Activated CD4-positive, alpha-beta T cell treated with anti-CD3 and anti-CD28 coated beads for 48 hours (primary cell): ENCODE measurements at places on chromosomes 7 and 10.

GRCh38 chr7:94620703-94621118 is 35.2 kb downstream of the SGCE start:
- peak; percentile 64 for DNase-seq

GRCh38 chr10:57830877-57831560 is 436.7 kb downstream of the IPMK start:
- no peak for DNase-seq

DNA sequence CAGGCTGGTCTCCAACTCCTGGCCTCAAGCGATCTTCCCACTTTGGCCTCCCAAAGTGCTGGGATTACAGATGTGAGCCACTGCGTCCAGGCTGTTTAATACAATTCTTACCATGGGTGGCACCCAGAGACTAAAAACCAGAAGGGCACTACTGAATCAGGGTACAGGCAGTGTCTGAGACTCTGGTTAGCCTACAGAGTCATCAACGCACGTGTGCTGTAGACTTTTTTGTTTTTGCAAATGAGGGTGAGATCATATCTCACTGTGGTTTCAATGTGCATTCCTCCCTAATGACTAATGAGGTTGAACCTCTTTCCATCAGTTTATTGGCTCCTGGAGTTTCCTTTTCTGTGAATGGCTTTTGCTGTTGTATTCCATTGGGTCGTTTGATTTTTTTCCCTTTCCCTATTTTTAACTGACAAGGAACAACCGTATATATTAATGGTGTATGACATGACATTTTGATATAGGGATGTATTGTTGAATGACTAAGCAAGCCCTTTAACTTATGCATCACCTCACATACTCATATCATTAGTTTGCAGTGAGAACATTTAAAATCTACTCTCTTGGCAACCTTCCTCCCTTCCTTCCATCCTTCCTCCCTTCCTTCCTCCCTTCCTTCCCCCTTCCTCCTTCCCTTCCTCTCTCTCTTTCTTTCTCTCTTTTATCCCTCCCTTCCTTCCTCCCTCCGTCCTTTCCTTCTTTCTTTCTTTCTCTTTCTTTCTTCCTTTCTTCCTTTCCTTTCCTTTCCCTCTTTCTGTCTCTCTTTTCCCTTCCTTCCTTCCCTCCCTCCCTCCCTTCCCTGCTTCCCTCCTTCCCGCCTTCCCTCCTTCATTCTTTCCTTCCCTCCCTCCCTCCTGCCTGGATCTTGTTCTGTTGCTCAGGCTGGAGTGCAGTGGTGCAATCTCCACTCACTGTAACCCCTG is 9.3 kb upstream of the TMEM270 start:
- peak; percentile 52 for DNase-seq

DNA sequence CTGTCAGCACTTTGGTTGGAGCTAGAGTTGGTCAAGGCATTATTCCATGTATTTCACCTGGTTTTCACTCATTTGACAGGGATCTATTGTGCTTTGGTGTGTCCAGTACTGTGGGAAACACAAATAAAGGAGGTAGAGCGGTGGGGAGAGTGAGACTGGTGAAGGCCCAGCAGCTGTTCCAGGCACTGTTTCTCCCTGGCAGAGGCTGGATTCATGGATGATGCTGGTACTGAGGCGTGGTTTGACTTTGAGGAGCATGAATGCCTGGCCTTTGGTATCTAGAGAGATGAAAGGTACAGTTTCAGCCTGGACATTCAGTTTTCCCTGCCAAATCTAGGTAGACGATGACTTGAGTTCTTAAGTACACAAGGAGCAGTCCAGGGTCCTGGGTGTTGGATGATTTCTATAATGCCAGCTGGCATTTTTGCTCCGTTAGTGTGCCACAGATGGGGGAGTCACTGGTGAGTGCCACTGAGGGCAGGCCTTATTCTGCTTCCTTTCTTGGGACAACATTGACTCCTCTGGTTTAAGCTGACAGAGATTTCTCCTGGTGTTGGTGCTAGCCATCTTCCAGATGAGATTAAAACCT is 162.2 kb upstream of the BMPER start:
- no peak for DNase-seq

DNA sequence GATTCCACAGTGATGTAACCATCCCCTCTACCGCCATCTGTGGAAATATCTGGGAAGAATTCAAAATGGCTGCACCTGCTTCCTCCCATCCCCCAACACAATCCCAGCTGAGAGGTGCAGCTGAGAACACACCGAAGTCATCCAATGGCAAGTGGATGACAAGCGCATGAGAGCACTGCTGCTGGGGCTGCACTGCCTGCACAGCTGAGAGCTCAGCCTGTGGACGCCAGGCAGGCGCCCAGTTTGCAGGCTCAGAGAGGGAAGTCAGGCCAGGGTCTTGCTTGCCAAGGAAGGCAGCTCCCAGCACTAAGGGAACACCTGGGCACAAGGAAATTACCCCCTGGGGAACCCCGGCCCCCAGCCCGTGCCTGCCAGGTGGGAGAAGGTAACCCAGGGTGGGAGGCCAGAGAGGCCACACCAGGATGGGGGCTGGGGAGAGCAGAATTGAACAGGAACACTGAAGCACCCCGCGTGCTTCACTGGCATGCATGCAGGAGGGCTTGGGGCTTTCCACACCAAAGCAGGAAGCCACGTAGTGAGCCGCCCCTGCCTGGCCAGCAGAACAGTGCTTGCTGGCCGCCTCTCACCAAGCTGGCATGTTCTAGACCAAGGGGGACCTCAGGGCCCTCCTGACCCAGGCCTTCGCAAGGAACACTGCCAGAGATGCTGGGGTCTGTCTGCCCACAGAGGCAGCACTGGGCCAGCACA is 46.2 kb downstream of the FAM53B start:
- DNase-seq: peak; percentile 57

GRCh38 chr7:5077740-5078139 is 32.1 kb downstream of the RBAK start:
- DNase-seq: peak; percentile 20

- DNase-seq: no peak
Measured at GRCh38 chr10:24670964-24671670, 52.6 kb downstream of the ARHGAP21 start.

DNA sequence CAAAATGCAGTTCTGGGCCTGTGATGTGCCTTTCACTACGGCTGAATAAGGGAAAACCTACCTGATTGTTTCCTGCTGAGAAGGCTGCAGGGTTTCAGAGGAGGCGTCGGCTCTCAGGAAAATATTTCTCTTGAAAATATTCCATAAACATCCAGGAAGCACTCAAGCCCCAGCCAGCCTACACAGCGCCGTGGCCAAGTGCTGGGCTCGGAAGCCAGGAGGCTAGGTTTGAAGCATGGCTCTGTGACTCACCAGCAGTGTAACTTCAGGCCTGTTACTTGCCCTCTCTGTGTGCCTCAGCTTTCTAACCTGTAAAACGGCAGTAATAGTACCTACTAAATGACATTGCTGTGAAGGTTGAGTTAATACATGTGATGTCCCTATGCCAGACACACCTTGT is 399.1 kb downstream of the GATA3 start:
- peak; percentile 22 for DNase-seq

GRCh38 chr10:3468919-3469638 is 296.5 kb upstream of the PITRM1 start:
- no peak for DNase-seq

DNA sequence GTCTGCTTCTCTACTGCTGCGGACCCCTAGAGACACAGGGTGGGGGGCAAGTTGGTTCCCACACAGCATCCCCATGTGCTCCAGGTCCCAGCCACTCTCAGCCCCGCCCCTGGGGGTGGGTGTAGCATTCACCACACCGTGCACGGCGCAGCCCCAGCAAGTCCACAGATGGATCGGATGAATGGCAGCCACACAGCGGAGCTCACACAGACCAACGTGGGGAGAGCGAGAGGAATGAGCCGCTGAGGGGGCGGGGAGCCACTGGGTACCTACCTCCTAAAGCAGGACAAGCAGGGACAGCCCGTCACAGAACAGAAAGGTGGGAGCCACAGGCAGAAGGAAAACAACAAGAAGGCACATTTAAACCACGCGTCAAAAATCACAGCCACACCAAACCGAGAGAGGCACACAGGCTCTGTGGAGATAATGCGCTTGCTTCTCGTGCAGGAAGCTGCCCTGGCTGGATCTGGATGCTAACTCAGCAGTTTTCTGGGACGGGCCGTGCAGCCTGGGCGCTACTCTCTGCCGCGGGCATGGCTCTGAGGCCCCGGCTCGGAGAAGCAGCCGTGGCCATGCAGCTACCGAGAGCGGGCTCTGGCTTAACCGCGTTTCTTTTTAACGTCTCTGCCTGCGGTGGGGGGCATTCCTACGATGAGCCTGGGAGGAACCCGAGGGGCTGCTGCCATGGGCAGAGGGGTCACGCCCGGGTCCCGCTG is 102.5 kb downstream of the CYTH3 start:
- no peak for DNase-seq

DNA sequence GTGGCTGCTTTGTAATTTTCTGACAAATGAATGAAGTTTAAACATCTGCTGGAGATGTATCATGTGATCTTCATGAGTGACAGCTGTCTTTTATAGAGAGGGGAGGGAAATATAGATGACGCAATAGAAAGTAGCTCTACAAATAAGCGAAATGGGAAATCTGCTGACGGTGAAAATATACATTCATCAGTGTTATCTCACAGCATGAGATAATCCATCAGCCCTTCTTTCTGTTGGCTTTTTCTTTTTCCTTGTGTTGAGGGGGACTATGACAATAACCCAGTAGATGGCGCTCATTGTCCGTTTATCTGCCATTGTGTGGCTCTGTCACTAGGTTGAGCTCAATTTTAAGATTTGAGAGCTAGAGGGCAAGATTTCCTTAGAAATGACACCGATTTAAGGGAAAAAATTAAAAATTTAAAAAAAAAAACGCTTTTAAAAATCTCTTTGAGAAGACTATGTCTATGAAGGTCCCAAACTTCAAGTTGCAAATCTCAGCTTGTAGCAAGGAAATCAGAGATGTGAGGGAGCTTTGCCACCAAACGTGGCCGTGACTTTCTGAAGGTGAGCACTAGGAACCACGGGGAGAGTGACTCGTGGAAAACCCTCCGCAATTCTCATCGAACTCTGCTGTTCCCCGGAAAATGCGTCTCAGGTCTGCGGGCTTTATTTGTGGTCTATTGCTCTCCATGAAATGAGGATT is 114.6 kb upstream of the SFMBT2 start:
- DNase-seq: peak; percentile 72

- DNase-seq: no peak
Measured at GRCh38 chr10:87706731-87707130, 47.1 kb downstream of the PAPSS2 start.
